ENCODE measurements at places on chromosomes 1 and 21.
A peak's percentile ranks its signal among the peaks of the same experiment; 100 is the strongest.

DNA sequence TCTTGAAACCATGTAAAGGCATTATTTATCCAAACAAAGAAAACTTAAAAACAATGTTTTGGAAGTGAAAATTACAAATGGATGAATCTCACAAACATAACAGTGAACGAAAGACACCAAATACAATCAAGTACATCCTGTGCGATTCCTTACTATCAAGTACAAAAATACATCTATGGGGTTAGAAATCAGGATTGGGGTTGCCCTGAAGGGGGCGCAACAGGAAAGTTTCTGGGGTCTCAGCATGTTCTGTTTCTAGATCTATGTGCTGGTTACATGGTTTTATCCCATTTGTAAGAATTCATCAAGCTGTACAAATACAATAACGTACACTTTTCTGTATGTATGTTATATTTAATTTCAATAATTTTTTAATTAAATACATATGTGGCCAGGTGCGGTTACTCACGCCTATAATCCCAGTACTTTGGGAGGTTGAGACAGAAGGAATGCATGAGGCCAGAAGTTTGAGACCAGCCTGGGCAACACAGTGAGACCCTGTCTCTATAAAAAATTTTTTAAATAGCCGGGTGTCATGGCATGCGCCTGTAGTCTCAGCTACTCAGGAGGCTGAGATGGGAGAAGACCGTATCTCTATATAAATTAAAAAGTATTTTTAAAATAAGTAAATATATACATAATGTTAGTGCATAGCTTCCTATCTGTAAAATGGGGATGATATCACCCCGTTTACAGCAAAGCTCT lies 121.5 kb upstream of the SOD1 start:
- DNase-seq: no peak

DNA sequence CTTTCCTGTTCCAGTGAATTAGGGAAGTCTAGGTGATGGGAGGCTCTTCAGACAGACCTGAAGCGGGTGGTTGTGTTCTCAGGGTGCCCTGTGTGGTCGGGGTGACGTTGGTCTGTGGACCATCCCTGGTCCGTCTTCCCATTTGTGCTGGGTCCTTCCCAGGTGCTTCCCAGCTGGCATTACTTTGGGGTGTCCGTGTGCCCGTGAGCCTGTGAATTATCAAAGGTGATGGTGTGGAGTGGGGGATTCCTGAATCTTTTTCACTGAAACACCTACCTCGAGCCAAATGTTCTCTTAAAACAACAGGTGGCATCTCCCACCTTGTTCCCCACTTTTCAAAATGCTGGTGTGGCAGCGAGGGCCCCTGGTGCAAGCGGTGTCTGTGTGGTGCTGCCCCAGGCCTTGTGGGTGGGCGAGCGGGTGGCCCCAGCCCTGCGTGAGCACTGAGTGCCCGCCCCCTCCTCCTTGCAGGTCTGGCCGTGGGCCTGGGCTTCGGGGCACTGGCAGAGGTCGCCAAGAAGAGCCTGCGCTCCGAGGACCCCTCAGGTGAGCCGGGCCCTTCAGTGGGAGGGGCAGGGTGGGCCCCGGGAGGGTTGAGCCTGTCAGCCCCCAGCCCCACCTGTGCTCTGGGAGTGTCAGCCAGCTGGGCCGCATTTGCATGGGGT lies 37.0 kb downstream of the COQ8A start:
- no peak for DNase-seq

DNA sequence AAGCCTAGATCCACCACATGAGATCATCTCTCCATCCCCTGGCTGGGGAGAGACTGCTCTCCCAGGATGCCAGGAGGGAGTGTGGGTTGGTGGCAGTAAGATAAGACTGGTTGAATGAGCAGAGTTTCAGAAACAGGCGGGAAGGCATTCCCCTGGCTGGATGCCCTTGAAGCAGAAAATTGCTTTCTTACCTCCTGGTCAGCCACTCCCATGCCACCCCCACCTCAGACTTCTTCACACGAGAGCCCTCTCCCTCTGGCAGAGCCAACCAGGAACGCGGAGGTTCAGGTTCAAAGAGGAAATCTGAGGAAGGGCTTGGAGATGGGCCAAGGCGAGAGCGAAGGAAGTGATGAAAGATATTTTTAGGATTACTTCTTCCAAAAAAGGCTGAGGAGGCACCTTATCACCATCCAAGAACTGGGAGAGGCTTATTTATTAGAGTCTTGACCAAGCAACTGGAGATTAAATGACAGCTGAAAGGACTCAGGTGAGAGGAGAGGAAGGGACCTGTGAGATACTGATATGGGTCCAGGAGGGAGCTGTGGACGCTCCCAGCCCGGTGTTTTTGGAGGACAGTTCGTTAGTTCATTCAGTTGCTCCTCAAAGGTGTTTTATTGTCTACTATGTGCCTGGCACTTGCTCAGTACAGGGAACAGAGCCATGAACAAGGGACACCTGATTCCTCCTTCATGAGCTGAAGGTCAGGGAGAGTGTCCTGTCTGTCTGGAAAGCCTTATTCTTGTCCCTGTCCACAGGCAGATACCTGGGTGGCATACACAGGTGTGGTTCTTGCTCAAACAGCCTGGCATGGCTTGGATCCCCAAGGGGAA lies 18.9 kb upstream of the SLC26A9 start:
- DNase-seq: no peak

GRCh38 chr1:212452323-212453155 lies 19.8 kb downstream of the NENF start:
- DNase-seq: no peak

- DNase-seq: peak; percentile 80
These were observed 2.9 kb downstream of the IFI6 start for GRCh38 chr1:27668808-27669723.

- DNase-seq: no peak
These were observed 40.5 kb upstream of the KRTAP19-8 start for GRCh38 chr21:31078796-31079195.

DNA sequence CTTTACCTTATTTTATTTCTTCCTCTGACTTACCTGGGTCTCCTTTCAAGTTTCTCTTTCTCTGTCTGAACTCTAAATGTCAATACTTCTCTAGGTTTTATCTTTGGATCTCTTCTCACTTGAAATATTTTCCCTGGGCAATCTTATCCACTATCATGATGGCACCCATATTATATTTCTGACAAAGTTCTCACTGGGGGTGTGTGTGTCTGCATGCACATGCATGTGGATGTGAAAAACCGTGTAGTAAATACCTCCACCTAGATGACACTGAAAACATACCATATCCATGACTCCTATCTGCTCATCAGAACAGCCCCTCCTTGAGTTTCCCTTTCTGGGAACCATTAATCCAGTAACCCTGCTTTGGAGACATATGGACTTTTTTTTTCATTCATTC lies 30.9 kb downstream of the DNASE2B start:
- DNase-seq: no peak

DNA sequence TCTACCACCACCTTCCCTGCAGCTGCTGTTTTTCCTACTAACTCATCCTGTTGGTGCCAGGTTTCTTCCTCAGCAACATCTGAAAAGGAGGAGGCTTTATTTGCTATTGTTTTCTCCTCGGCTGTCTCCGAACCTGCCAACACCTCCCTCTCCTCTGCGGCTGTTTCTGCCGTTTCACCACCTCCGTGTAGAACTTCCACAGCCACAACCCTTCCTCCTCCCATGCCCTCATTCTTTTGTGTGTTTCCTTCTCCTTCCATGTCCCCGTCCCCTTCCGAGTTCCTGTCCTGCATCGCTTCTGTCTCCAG lies 59.0 kb upstream of the LRRC53 start:
- no peak for DNase-seq

DNA sequence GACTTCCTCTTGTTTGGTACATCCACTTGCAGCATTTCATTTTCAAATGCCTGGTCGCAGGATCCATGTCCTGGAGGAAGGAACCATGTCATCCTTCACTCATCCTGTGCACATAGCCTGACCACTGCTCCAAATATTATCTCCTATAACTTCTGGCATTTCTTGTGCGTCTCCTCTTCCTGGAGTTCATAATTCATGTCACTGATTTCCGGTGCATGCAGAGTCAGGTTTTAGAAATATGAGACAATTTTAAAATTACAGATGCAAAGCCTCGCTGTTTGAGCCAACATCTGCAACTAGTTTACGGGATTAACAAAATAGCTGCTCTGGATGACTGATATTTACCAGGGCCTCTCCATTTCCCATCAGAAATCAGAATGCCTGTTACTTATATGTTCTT lies 268.1 kb downstream of the DNM3 start:
- no peak for DNase-seq

DNA sequence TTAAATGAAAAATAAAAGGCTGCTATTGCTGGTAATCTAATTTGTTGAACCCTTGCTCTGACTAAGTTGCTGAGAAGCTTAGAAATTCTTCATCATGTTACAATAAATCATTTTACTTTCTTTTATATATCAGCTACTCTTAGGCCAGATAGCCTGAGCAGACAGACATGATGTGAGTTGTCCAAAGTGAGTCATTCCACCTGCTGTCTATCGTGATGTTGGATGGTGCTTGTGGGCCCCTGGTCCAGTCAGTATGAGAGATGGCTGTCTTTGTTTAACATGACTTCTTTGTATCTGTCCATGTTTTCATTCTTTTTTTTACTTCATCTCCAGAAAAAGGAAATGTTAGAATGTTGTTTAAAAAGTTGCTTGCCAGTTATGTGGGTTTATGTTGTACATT lies 188.8 kb downstream of the ADGRL2 start:
- DNase-seq: no peak

DNA sequence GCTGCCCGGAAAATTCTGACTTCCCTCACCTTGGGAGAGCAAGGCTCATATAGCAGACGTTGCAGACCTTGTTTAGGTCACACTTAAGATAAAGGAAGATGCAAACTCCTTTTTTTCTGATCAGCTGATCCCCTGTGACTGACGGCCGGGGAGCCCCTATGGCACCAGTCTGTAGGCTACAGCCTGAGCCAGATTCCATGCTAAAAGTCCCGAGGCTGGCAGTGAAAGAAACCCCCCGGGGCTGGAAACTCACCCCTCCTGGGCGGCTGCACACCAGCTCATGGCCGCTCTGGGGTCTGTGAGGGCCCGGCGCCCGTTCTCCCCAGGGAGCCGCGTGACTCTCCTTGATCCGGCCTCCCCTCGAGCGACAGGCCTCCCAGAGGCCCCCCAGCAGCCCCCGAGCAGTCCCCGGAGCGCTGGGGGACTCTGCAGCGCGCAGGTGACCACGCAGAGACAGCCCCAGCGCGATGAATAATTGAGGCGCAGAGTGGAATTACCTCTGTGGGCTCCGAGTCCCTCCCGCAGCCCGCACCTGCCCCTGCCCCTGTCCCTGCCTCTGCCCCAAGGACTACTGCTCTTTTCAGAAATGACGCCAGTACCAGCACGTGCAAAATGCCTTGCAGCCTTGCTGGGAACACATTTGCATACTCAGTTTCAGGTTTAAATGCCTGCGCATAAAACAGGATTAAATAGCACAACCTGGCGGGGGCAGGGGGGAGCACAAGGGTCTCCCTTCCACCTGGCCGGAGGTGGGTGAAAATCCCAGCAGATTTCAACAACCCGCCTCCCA lies 62.6 kb upstream of the CLDN14 start:
- no peak for DNase-seq

DNA sequence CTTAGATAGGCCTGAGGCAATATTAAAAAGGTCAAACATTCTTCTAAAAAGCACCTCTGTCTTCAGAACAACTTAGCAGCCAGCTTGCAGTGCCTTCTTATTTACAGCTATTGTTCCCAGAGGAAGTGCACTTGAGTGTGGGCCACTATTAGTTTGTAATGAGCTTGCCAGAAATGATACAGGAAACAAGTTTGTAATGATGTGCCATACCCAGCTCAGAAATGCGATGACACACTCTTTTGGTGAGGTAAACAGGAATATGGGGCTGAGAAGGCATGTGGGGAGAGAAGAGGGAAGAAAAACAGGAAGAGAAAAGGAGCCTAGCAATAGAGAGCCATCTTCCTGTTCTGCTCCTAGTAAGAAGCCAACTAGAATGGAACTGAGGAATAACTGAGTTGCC lies 295.4 kb downstream of the AGBL4 start:
- DNase-seq: no peak

DNA sequence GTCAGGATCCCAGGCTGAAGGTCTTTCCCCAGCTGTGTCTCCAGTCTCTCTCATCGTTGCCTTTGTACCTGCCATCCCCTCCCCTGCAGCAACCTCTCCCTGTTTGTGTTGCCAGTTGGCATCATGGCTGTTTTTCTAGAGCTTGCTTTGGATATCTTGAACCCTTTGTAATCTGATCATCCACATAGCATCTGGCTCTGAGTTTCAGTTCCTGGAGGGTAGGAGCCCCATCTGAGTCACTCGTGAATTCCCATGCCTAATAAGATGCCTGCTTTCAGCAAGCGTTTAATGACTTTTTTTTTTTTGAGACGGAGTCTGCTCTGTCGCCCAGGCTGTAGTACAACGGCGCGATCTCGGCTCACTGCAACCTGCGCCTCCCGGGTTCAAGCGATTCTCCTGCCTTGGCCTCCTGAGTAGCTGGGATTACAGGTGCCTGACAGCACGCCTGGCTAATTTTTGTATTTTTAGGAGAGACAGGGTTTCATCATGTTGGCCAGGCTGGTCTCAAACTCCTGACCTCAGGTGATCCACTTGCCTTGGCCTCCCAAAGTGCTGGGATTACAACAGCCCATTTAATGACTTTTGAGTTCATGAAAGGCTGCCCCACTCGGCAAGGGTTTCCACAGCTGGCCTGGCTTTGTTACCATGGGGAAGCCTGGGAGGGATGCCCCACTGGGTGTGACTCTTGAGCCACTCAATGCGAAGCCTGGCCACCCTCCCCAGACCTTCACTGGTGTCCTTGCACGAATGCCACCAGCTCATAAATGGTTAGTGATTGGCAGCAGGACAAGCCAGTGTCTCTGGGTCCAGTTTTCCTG lies 11.9 kb downstream of the ALPL start:
- no peak for DNase-seq

DNA sequence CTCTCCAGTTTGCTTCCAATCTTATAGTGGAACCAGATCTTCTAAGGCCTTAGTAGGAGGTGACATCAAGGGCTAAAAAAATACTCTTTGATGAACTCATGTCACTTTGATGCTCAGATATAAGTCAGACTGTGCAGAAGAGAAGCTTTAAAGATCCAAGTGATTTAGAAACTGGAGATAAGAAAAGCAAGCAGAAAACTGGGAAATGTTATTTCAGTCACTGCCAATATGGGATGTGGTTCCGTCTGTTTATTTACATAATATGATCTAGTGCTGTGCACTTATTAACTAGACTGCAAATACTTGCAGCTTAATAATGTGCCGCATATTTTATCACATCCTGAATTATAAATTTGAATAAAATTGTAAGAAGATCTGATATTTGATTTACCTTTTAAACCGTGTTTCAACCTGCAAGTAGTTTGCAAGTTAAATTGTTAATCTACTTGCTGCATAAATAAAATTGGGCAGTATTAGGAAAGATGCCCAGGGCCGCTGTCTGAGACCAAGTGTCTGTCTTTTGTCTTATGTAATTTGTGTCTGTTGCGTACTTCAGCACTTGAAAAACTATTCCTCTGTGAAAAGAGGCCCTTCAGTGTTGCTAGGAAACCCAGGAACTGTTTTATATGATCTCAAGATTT lies 29.6 kb downstream of the CXADR start:
- no peak for DNase-seq

DNA sequence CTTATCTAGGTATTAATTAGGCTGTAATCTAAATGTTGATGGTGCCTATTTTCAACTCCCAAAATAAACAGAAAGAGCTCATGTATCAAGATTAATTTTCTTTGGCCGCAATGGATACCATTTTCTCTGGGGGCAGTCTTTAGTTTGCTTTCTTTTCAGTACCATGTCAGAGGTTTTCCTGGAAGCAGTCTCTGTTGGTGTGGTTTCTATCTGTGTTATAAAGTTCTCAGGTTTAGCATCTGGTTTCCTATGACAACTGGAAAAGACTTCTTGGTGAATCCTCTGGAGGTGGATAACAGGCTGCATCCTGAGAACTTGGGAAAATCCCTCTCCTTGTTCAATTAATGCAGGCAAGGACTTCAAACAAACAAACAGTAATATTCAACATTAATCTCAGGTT lies 38.7 kb upstream of the BATF3 start:
- no peak for DNase-seq

GRCh38 chr1:86583032-86583431 lies 36.2 kb downstream of the CLCA4 start:
- no peak for DNase-seq

All from effector CD8-positive, alpha-beta T cell (primary cell).